Esophagus squamous epithelium (tissue), 5 donors: ENCODE measurements at places on chromosomes 3 and 15.
A peak's percentile ranks its signal among the peaks of the same experiment; 100 is the strongest.

GRCh38 chr3:48397767-48398681, 26.0 kb downstream of the FBXW12 start:
- H3K27me3 ChIP-seq = no peaks in the 10 kb centered on the region
- no peak overlapping the region for H3K27ac ChIP-seq
- peaks cover 5% of the 10 kb centered on the region for H3K36me3 ChIP-seq
- H3K4me3 ChIP-seq = no peak overlapping the region

GRCh38 chr15:89121414-89121813, 33.2 kb downstream of the ABHD2 start:
- H3K4me1 ChIP-seq = peaks cover 39% of the 10 kb centered on the region
- no peaks in the 10 kb centered on the region for H3K27me3 ChIP-seq
- peak overlapping the region; percentile 84 for H3K27ac ChIP-seq
- DNase-seq = no peak
- H3K36me3 ChIP-seq = peaks cover 64% of the 10 kb centered on the region
- H3K4me3 ChIP-seq = no peak overlapping the region

DNA sequence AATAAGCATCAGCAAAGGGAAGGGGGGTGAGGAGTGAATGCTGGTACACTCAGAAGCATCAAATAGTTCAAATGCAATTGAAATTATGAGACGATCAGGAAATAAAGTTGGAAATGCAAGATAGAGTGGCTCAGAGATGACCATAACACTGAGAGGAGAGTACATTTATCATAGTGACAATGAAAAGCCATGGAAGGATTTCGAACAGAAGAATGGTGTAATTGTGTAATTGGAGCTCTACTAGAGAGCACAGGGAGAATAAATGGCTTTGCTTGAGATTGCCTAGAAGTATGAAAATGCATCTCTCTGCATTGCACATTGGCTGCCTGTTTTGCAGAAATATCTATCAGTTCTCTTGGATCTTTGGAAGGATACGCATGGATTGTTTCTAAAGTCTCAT, 163.3 kb downstream of the TP63 start:
- H3K27me3 ChIP-seq = no peaks in the 10 kb centered on the region
- peak overlapping the region; percentile 84 for H3K27ac ChIP-seq
- DNase-seq = no peak
- H3K36me3 ChIP-seq = no peaks in the 10 kb centered on the region
- peaks cover 5% of the 10 kb centered on the region for H3K4me1 ChIP-seq

- DNase-seq = no peak
- H3K4me1 ChIP-seq = no peaks in the 10 kb centered on the region
- no peak overlapping the region for H3K27ac ChIP-seq
- no peaks in the 10 kb centered on the region for H3K27me3 ChIP-seq
- no peak overlapping the region for H3K4me3 ChIP-seq
- no peaks in the 10 kb centered on the region for H3K36me3 ChIP-seq
Observed at GRCh38 chr3:18111796-18112232, 313.3 kb downstream of the SATB1 start.

- no peaks in the 10 kb centered on the region for H3K36me3 ChIP-seq
- DNase-seq = no peak
- no peak overlapping the region for H3K27ac ChIP-seq
Observed at GRCh38 chr3:119408243-119408950, 55.0 kb downstream of the TMEM39A start.

- peaks cover 1% of the 10 kb centered on the region for H3K36me3 ChIP-seq
- H3K27me3 ChIP-seq = no peaks in the 10 kb centered on the region
- H3K4me3 ChIP-seq = no peak overlapping the region
- peak overlapping the region; percentile 18 for H3K27ac ChIP-seq
- DNase-seq = no peak
Observed at GRCh38 chr15:85704066-85704465, 90.7 kb downstream of the KLHL25 start.

DNA sequence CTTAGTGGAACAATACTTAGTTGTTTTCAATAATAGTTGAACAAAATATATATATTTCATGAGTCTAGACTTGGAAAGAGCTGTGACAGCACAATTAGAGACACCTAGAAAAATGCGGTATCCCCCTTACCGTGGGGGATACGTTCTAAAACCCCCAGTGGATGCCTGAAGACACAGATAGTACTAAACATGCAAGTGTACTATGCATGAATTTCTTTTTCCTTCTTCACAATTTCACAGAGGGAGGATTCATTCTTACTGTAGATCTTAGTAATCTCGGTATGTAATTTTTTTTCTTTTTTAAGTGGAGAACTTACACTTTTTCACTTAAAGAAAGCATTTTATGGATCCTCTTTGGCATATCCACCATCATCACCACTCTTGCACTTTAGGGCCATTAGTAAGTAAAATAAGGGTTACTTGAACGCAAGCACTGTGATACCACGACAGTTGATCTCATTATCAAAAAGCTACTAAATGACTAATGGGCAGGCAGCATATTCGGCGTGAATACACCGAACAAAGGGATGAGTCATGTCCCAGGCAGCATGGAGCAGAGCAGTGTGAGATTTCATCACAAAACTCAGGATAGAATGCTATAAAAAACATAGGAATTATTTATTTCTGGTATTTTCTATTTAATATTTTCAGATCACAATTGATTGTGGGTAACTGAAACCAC, 72.3 kb upstream of the ZNF280D start:
- peak overlapping the region; percentile 46 for H3K4me3 ChIP-seq
- no peak overlapping the region for H3K27ac ChIP-seq
- H3K36me3 ChIP-seq = no peaks in the 10 kb centered on the region
- DNase-seq = no peak
- H3K4me1 ChIP-seq = peaks cover 16% of the 10 kb centered on the region

DNA sequence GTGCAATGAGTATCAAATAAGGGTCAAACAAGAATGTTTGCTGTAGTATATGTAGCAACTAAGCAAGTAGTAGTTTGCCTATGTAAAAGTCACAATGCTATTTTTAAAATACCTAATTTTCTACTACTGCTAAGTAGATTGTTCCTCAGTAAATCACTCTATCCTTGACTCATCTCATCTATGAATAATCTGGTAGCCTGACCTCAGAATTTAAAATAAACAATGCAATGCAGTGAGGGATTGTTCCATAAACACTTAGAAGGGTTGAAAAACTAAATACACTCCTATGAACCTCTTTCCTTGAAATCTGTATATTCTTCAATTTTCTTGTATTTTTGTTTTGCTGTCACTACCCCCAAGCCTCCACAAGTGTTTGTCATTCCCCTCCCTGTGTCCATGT, 253.3 kb downstream of the TBC1D5 start:
- no peak overlapping the region for H3K27ac ChIP-seq
- peaks cover 4% of the 10 kb centered on the region for H3K36me3 ChIP-seq
- H3K27me3 ChIP-seq = no peaks in the 10 kb centered on the region
- no peak overlapping the region for H3K4me3 ChIP-seq

GRCh38 chr15:93066834-93067648, 22.0 kb downstream of the RGMA start:
- DNase-seq = no peak
- H3K4me3 ChIP-seq = no peak overlapping the region
- no peaks in the 10 kb centered on the region for H3K27me3 ChIP-seq
- H3K4me1 ChIP-seq = peaks cover 47% of the 10 kb centered on the region
- H3K27ac ChIP-seq = peak overlapping the region; percentile 25

DNA sequence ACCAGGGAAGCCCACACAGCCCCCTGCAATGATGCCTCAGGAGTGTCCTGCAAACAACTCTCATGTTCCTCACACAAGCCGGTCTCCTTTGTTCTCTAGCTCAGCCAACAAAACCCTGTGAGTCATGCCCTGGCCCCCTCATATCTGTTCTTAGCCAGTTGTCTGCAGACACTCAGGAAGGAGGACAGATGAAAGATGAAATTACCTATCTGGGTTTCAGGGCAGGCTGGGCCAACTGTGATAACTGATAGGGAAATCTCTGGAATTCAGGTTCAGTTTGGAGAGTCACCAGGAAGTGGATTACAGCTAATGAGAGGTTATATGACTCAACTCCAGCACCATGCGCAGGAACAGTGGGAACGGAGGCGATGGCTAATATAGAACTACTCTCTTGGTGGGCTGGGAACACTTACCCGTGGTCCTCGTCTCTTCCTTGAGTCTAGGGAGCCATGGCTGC, 352.0 kb upstream of the ADAMTS9 start:
- H3K27me3 ChIP-seq = no peaks in the 10 kb centered on the region
- no peaks in the 10 kb centered on the region for H3K4me1 ChIP-seq
- no peak overlapping the region for H3K27ac ChIP-seq
- no peak overlapping the region for H3K4me3 ChIP-seq
- DNase-seq = no peak

DNA sequence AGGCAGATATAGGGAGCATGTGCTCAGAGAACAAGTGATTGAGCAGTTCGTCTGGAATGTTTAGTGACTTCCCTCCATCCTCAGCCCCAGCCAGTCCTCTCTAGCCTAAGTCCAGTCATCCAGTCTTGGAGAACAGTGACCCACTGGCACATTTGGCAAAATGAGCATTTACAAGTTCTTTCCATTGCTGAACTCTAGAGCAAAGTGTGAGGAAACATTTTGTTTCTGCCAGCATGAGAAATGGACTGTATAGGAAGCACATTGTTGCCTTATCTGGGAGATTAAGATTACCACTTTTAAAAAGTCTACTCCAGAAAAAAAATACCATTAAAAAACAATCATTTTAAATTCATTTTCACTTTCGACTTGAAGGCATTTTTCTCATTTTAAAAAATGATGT, 353.6 kb downstream of the SHQ1 start:
- H3K4me1 ChIP-seq = peaks cover 9% of the 10 kb centered on the region
- H3K4me3 ChIP-seq = no peak overlapping the region
- H3K27me3 ChIP-seq = no peaks in the 10 kb centered on the region
- H3K36me3 ChIP-seq = no peaks in the 10 kb centered on the region

DNA sequence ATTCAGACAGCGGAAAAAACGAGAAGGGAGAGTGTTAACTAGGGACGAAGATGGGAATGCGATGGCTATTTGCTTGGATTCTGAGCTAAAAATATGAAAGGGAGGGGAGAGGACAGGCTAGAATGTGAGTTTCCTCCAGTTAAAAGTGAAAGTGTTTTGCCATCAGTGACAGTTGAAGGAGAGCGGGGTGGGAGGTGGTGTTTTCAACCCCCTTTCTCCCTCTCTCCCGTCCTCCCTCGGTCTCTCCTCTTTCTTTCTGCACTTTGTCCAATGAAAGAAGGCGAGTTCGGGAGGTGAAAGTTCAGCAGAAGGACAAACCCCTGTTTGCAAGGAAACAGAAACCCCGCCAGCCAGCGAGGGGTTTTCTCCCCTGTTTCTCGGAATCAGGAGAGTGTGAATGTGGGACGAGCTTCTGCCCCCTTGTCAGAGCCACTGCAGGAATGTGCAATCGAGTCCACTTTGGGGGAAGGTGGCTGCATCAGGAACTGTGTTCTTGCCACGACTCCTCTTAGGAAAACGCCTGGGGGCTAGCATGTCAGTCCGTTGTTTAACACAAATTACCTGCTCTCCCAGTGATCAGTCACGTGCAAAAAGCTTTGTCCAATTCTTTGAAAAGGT, 975 bp upstream of the FOXP1 start:
- DNase-seq = no peak
- no peaks in the 10 kb centered on the region for H3K27me3 ChIP-seq
- peaks cover 43% of the 10 kb centered on the region for H3K4me1 ChIP-seq
- peak overlapping the region; percentile 98 for H3K27ac ChIP-seq
- peak overlapping the region; percentile 62 for H3K4me3 ChIP-seq
- no peaks in the 10 kb centered on the region for H3K36me3 ChIP-seq

DNA sequence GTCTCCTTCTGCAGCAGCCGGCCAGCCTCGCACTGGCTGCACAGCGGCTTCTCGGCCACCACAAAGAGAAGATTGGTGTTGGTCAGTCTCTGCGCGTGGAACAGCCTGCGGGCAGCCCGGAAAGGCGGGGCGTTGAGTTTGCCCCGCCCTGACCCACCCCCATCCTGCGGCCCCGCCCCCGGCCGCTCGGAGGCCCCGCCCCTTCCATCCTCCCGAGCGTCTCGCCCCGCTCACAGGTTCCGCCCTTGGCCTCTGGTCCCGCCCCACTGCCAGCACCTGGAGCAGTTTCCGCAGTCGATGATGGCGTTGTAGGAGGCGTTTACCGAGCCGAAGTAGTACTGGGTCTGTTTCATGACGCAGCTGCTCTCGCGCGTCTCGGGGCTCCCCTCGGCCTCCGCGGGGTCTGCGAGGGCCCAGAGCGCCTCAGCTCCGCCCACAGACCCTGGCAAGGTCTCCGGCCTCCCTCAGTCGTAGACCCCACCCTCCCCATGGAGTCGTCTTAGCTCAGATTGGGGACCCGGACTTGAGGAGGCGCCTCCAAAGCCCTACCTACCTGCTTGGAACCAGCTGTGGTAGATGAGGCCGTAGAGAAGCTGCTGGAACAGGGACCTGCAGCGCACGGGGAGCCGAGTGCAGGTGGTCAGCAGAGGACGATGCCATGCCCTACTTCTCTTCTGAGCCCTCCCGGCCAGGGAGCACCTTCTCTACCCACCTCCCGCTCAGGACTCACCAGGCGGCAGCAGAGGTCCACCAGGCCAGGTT, 5.9 kb upstream of the TMEM115 start:
- peak overlapping the region; percentile 82 for H3K27ac ChIP-seq
- H3K27me3 ChIP-seq = no peaks in the 10 kb centered on the region
- no peaks in the 10 kb centered on the region for H3K36me3 ChIP-seq
- peaks cover 13% of the 10 kb centered on the region for H3K4me1 ChIP-seq

GRCh38 chr15:92018535-92019239, 165.2 kb downstream of the SLCO3A1 start:
- no peak overlapping the region for H3K4me3 ChIP-seq
- peaks cover 38% of the 10 kb centered on the region for H3K4me1 ChIP-seq
- H3K27ac ChIP-seq = peak overlapping the region; percentile 57
- no peaks in the 10 kb centered on the region for H3K27me3 ChIP-seq
- H3K36me3 ChIP-seq = no peaks in the 10 kb centered on the region
- no peak for DNase-seq

GRCh38 chr3:186782542-186783057, 777 bp upstream of the EIF4A2 start:
- peaks cover 22% of the 10 kb centered on the region for H3K4me1 ChIP-seq
- H3K27ac ChIP-seq = peak overlapping the region; percentile 100
- no peaks in the 10 kb centered on the region for H3K27me3 ChIP-seq
- DNase-seq = no peak

GRCh38 chr3:117606866-117607265, 897.3 kb downstream of the TUSC7 start:
- H3K4me3 ChIP-seq = no peak overlapping the region
- no peak for DNase-seq
- H3K27me3 ChIP-seq = no peaks in the 10 kb centered on the region
- H3K27ac ChIP-seq = no peak overlapping the region
- no peaks in the 10 kb centered on the region for H3K36me3 ChIP-seq

DNA sequence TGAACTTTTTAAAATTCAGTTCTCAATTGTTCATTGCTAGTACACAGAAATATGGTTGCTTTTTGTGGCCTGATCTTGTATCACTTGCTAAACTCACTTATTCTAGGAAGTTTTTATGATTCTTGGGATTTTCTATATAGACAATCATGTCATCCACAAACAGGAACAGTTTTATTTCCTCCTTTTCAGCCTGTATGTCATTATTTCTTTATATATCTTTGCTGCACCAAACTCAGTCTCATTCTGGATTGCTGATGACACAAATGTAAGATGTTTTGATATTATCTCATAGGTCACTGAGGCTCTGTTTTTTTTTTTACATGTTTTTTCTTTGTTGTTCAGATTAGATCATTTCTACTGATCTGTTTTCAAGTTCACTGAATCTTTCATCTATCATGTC, 71.7 kb downstream of the TTBK2 start:
- peaks cover 16% of the 10 kb centered on the region for H3K36me3 ChIP-seq
- H3K27me3 ChIP-seq = no peaks in the 10 kb centered on the region
- no peak for DNase-seq
- H3K4me1 ChIP-seq = peaks cover 19% of the 10 kb centered on the region
